SK-N-SH (cell line): ENCODE measurements at places on chromosomes 16 and 17.
A peak's percentile ranks its signal among the peaks of the same experiment; 100 is the strongest.

GRCh38 chr17:41523225-41523593, 4.5 kb upstream of the KRT15 start:
- no peak for DNase-seq

- DNase-seq = no peak
These were observed 8.1 kb upstream of the CBX2 start for GRCh38 chr17:79769570-79770506.

DNA sequence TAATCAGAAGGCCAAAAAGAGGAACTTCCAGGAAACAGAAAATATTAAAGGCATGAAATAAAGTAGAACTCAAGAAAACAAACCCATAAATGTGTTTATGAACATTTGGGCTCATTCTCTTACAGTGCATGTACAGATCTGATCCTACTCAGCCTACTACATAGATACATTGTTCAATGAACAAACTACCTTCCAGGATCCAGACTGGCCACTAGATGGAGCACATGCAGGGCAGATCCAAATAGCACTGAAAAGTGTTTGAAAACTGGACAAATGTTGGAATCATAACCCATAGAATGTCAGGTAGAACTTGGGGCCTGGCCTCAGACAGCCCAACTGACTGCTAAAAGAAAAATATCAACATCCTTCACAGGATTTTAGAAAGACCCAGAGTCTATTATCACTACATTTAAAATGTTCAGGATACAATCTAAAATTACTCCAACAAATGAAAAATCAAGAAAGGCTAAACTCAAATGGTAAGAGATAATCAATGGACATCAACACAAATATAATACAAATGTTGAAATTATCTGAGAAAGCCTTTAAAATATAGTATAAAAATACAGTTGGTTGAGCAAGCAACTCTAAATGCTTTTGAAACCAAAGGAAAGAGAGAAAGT, 122.4 kb upstream of the NUDT7 start:
- peak; percentile 30 for DNase-seq

DNA sequence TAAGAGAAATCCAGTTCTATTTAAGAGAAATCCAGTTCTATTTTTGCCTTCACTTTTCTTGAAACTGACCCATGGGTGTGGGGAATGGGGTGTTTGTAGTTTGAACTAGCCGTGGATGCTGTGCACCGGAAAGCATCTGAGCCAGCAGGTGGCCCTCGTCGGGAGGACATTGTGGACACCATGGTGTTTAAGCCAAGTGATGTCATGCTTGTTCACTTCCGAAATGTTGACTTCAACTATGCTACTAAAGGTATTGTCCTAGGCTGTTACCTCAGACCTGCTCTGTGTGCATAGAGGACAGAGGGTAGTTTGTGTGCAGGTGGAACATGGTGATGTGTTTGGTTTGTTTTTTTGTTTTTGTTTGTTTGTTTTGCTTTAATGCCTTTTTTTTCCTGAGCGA, 3.3 kb downstream of the ATXN2L start:
- DNase-seq = no peak

DNA sequence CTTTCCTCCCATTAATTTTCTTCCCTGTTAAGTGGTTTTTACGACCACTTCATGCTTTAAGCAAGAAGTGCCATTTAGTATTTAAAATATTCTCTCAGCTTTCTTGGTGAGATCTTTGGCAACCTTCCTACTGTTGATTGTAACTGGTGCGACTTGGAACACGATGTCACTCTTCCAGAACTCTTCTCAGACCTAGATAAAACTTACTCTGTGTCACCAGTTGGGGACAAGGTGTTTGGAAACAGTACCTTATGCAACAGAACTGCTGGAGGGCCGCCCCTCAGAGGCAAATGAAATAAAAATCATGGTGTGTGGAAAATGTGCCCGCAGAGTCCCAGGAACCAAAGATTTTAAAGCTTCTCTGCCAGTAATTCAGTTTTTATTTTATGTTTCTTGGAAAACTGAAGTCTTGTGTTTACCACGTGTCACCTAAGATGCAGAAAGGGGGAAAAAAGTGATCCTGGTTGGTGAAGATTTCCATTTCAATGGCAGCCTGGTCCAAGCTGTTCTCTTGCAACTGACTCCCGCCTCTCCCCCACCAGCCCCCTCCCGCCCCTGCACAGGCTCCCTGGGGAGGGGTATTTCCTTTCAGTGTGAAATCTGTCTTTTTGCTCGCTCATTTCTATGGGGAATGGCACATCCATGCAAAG, 7.2 kb upstream of the HSD11B2 start:
- no peak for DNase-seq

GRCh38 chr16:1538804-1539520, 5.5 kb downstream of the TMEM204 start:
- DNase-seq = peak; percentile 77

DNA sequence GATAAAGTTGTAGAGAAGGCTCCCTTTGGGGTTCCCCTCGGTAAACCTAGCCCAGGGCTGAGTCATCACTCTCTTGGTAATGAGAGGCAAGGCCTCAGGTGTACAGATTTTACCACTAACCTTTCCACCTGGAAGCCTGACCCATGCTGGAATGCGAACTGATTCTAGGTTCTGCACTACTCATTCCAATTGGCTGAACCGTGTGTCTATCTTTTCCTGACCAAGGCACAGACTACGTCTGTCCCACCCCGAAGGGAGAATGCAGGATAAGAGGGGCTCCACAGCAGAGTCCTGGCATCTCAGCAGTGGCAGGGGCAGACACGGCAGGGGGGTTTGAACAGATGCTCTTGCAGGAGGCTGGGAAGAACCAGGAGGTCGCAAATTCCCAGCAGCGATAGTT, 65.4 kb upstream of the B4GALNT2 start:
- no peak for DNase-seq

- DNase-seq = peak; percentile 22
These were observed 18.8 kb downstream of the IL34 start for GRCh38 chr16:70665113-70665694.
